ENCODE measurements at places on chromosomes 2 and 18. TPM values are rescaled to one million over a fixed set of nuclear protein-coding genes. Genes with fewer than 3 reads are reported as not detected.

GRCh38 chr2:167608487-167608886 is 638.9 kb downstream of the STK39 start:
- DNase-seq, result no peak

GRCh38 chr2:37453027-37453426 is 108.6 kb downstream of the QPCT start:
- DNase-seq, result no peak

DNA sequence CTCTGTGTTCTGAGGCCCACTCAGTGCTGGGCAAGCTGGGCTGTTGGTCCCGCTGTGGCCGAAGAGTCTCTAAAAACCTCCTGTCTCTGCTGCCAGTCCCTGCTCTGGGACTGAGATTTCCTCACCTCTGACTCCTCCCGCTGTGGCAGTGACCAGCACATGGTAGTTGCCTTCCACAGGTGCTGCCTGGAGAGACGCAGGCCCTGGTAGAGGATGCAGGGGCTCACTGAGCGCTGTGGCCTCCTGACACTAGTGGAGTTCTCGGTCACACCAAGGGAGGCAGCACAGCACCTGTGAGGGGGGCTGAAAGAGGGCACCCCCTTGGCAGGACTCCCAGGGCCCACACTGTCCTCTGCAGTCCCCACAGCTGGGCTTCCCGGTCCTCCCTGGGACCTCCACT is 3.8 kb upstream of the ASB1 start:
- DNase-seq, result no peak

GRCh38 chr2:27313882-27314645 is 5.8 kb upstream of the UCN start:
- no peak for DNase-seq

GRCh38 chr2:166996465-166996864 is 108.2 kb downstream of the XIRP2 start:
- no peak for DNase-seq

DNA sequence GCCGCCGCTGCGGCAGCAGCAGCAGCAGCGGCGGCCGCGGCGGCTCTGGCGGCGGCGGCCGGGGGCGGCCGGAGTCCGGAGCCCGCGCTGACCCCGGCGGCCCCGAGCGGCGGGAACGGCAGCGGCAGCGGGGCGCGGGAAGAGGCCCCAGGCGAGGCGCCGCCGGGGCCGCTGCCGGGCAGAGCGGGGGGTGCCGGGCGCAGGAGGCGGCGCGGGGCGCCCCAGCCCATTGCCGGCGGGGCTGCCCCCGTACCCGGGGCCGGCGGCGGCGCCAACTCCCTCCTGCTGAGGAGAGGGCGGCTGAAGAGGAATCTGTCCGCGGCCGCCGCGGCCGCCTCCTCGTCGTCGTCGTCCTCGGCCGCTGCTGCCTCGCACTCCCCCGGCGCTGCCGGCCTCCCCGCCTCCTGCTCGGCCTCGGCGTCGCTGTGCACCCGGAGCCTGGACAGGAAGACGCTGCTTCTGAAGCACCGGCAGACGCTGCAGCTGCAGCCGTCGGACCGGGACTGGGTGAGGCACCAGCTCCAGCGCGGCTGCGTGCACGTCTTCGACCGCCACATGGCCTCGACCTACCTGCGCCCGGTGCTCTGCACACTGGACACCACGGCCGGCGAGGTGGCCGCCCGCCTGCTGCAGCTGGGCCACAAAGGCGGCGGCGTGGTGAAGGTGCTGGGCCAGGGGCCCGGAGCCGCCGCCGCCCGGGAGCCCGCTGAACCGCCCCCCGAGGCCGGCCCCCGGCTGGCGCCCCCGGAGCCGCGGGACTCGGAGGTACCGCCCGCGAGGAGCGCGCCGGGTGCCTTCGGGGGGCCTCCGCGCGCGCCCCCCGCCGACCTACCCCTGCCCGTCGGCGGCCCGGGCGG is 646 bp downstream of the PHLPP1 start:
- peak; percentile 80 for DNase-seq

DNA sequence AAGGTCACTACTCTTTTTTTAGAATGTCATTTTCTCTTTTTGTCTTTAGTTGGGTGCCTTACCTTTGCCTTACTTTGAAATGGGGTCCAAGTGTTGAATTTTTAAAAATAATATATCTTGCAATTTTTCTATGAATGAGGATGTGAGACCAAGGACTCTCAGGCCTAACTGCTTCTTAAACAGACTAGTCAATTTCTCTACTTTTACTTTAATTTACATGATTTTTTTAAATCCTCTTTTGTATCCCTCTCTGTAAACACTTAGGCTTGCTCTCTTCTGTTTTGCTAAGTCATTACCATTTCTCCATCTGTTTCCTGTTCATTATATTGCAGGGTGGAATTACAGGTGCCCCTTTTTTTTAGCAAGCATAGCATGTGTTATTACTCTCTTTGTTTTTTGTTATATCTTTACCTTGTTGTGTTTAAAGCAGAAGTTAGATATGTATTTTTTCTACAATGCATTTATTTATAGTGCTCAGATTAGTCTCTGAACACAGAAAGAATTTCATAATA is 261.8 kb downstream of the SPAG16 start:
- no peak for DNase-seq

Gene CLEC4F
- polyA plus RNA-seq, result not detected

Gene RAB17
- polyA plus RNA-seq, result 34.4 TPM

Gene DCDC2C
- not detected for polyA plus RNA-seq

Gene SPP2
- not detected for polyA plus RNA-seq
